ENCODE measurements at places on chromosomes 5 and 9. TPM values are rescaled to one million over a fixed set of nuclear protein-coding genes. Genes with fewer than 3 reads are reported as not detected.

Gene SCGB3A2
- total RNA-seq, result not detected

Gene BTNL3
- total RNA-seq, result not detected

Gene AJM1
- total RNA-seq, result 11.1 TPM

Gene SLC6A3
- total RNA-seq, result not detected

Gene PRDM9
- not detected for total RNA-seq

Gene SLC22A5
- 8.8 TPM for total RNA-seq

Gene DNM1
- 27.0 TPM for total RNA-seq

Gene LCN12
- total RNA-seq, result not detected

Gene SLC36A3
- total RNA-seq, result not detected

Gene MGAT4B
- 63.5 TPM for total RNA-seq

Gene PRLR
- total RNA-seq, result 1.7 TPM

Gene PCDHGB7
- 13.9 TPM for total RNA-seq

Gene KDM3B
- 70.2 TPM for total RNA-seq

Gene CCDC180
- total RNA-seq, result 1.9 TPM

Gene GAPT
- total RNA-seq, result not detected

Gene SHOC1
- total RNA-seq, result not detected

Gene POLK
- 22.6 TPM for total RNA-seq

Gene ACTBL2
- not detected for total RNA-seq

Gene IRGM
- not detected for total RNA-seq

Gene PITX1
- total RNA-seq, result 3.7 TPM

Gene HEXB
- 108 TPM for total RNA-seq

Gene PCDHB3
- total RNA-seq, result 1.1 TPM

Gene SEMA4D
- 10.6 TPM for total RNA-seq

Gene EEIG1
- total RNA-seq, result 12.4 TPM

Gene SLC34A3
- total RNA-seq, result not detected

Gene SIGMAR1
- 83.5 TPM for total RNA-seq

Gene CARD9
- 1.2 TPM for total RNA-seq

Gene FGFR4
- 2.1 TPM for total RNA-seq

Gene MEIKIN
- total RNA-seq, result not detected

Gene GLRA1
- not detected for total RNA-seq

Gene RNF208
- 1.2 TPM for total RNA-seq

Gene CCDC192
- total RNA-seq, result 1.7 TPM

Gene IL13
- not detected for total RNA-seq

Gene CARD6
- total RNA-seq, result 10.1 TPM

Gene OR1J4
- not detected for total RNA-seq

Gene OGN
- 16.5 TPM for total RNA-seq

Gene DOCK8
- total RNA-seq, result 72.8 TPM

Gene TMEM174
- total RNA-seq, result not detected

Gene PLK2
- 33.3 TPM for total RNA-seq

Gene TCF7
- 1.6 TPM for total RNA-seq

Gene LHFPL2
- 40.9 TPM for total RNA-seq

Gene ASPN
- 21.6 TPM for total RNA-seq

Gene WDR31
- total RNA-seq, result 1.3 TPM

Gene PALM2AKAP2
- total RNA-seq, result 8.1 TPM

Gene NMRK1
- 18.3 TPM for total RNA-seq

Gene KCNV2
- not detected for total RNA-seq

Gene SLC46A2
- total RNA-seq, result 0.42 TPM
